Activated T-cell treated with anti-CD3 and anti-CD28 coated beads, Interleukin-2, amount 50 U/mL, for 72 hours (primary cell): ENCODE measurements at places on chromosomes 1 and 21. TPM values are rescaled to one million over a fixed set of nuclear protein-coding genes. Genes with fewer than 3 reads are reported as not detected.

Gene PAQR6
- total RNA-seq = 10.4 TPM

Gene ZNF691
- 9.8 TPM for total RNA-seq

Gene BRDT
- total RNA-seq = not detected

Gene GORAB
- 14.9 TPM for total RNA-seq

Gene SGIP1
- 0.31 TPM for total RNA-seq

Gene AGT
- not detected for total RNA-seq

GRCh38 chr1:187943606-187944403, 1115.1 kb downstream of the PLA2G4A start:
- H3K36me3 ChIP-seq = peaks cover 8% of the 10 kb centered on the region
- H3K27ac ChIP-seq = no peak overlapping the region
- H3K27me3 ChIP-seq = no peaks in the 10 kb centered on the region
- no peak overlapping the region for H3K4me3 ChIP-seq
- H3K4me1 ChIP-seq = no peaks in the 10 kb centered on the region
- DNase-seq = no peak

DNA sequence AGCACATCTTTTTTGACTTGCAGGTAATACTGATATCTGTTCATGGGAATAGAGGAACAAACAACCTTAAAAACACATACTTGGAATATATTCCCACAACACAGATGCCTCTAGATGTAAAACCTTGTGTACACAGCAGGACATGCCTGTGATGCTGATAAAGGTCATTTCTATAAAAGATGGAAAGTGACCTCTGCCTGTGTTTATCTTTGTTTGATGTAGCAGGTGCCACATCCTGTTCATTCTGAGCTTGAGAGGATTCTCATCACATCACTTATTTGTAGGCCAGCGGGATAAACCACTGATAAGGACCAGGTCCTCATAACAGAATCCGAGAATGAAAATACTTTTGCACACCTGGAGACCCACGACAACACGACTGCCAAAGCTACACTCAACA, 133.7 kb downstream of the SMYD2 start:
- H3K4me1 ChIP-seq = peaks cover 33% of the 10 kb centered on the region
- no peak for DNase-seq
- H3K36me3 ChIP-seq = peaks cover 4% of the 10 kb centered on the region
- H3K27ac ChIP-seq = no peak overlapping the region
- H3K4me3 ChIP-seq = no peak overlapping the region

GRCh38 chr1:227070638-227071285, 130.7 kb downstream of the COQ8A start:
- no peaks in the 10 kb centered on the region for H3K36me3 ChIP-seq
- H3K4me3 ChIP-seq = no peak overlapping the region
- no peak for DNase-seq
- H3K27ac ChIP-seq = no peak overlapping the region

- no peaks in the 10 kb centered on the region for H3K4me1 ChIP-seq
- no peaks in the 10 kb centered on the region for H3K36me3 ChIP-seq
- DNase-seq = no peak
- no peak overlapping the region for H3K27ac ChIP-seq
These were observed 386.1 kb downstream of the KCNH1 start for GRCh38 chr1:210747890-210748289.

- peaks cover 14% of the 10 kb centered on the region for H3K36me3 ChIP-seq
- H3K27ac ChIP-seq = no peak overlapping the region
- no peak overlapping the region for H3K4me3 ChIP-seq
These were observed 18.0 kb upstream of the RNF2 start for GRCh38 chr1:185027252-185027882.

- H3K4me3 ChIP-seq = no peak overlapping the region
- H3K36me3 ChIP-seq = no peaks in the 10 kb centered on the region
- H3K27ac ChIP-seq = no peak overlapping the region
- DNase-seq = no peak
- H3K4me1 ChIP-seq = no peaks in the 10 kb centered on the region
These were observed 65.4 kb downstream of the PBX1 start for GRCh38 chr1:164624400-164624799.

DNA sequence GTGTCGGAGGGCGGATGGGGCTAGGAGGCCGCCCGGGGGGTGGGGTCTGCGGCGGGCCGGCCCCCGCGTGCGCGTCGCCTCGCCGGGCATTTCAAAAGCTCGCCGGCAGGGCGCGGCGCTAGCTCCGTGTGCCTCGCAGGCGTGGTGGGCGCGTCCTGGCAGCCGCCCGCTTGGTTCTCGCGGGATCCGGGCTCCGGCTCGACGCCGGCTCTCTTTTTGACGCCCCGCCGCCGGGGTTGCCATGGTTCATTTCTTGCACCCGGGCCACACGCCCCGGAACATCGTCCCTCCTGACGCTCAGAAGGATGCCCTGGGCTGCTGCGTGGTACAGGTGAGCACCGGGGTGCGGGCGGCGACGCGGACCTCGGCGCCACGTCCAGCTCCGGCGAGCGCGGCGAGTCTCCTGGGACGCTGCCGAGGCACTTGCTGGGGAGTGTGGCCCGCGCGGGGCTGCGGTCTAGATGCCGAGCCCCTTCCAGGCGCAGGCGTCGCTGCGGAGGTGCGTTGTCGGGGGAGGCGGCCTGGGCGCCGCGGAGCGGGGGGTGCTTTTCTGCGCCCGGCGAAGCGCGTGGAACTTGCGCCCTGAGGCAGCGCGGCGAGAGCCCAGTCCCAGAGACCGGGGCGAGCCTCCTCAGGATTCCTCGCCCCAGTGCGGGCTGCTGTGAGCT, at the start of gene ZYG11A:
Gene ZYG11A (plus strand): TSS at position 118 of the 668 bp plus-strand sequence. CDS start 124 bp downstream, at position 242.
- H3K36me3 ChIP-seq = peaks cover 3% of the 10 kb centered on the region
- H3K27ac ChIP-seq = no peak within 1 kb of the TSS
- peaks cover 24% of the 10 kb centered on the region for H3K27me3 ChIP-seq
- H3K4me1 ChIP-seq = peaks cover 7% of the 10 kb centered on the region

DNA sequence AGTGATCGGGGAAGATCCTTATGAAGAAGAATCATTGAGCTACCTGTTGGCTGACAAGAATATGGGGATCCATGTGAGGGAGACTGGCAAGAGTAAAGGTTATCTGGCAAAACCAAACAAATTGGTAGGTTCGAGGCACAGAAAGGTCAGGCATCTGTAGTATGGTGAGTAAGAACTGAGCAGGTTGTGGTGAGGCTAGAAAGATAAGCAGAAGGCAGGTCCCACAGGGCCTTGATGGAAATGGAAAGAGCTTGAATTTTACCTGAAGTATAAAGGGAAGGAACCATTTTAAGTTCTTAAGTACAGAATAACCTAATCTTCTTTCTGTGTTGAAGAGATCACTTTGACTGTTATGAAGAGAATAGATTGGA, 11.1 kb downstream of the PTPRC start:
- peak overlapping the region; percentile 73 for H3K4me3 ChIP-seq
- peak; percentile 48 for DNase-seq
- no peaks in the 10 kb centered on the region for H3K27me3 ChIP-seq
- H3K4me1 ChIP-seq = peaks cover 83% of the 10 kb centered on the region
- peak overlapping the region; percentile 96 for H3K27ac ChIP-seq
- peaks cover 14% of the 10 kb centered on the region for H3K36me3 ChIP-seq

GRCh38 chr1:15951341-15952153, 24.4 kb downstream of the ZBTB17 start:
- H3K27ac ChIP-seq = peak overlapping the region; percentile 94
- peak overlapping the region; percentile 82 for H3K4me3 ChIP-seq
- peak; percentile 65 for DNase-seq
- H3K4me1 ChIP-seq = peaks cover 97% of the 10 kb centered on the region

- H3K36me3 ChIP-seq = no peaks in the 10 kb centered on the region
- H3K4me1 ChIP-seq = no peaks in the 10 kb centered on the region
These were observed 885.2 kb upstream of the ADGRL2 start for GRCh38 chr1:80915491-80915890.
